A549 (cell line): ENCODE measurements at places on chromosomes 13 and 19. TPM values are rescaled to one million over a fixed set of nuclear protein-coding genes. Genes with fewer than 3 reads are reported as not detected.

DNA sequence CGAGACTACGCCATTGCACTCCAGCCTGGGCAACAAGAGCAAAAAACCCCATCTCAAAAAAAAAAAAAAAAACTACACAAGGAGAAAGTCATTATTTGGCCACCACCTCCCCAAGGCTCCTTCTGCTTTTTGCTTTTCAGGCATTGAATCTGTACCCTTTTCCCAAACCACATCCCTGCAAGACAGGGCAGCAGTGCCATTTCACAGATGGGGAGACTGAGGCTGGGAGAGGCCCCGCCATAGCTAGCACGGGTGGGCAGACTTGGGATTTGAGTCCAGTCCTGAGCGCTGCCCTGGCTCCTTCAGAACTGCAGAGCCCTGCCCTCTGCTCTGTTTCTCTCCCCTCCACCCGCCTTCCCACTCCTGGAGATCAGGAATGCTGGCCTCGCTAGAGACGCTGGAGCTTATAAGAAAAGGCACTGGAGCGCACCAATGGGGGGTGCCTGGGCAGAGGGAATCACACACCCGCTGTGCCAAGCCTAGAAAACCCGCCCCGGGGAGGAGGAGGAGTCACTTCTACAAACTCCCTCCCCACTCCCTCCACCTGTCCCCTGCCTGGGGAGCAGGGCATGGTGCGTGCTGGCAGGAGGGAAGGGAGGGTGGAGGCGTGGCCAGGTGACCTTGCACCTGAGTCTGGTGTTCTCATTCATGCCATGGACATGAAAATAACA lies 17.6 kb downstream of the TJP3 start:
- no peak for DNase-seq

Gene STARD13
- polyA plus RNA-seq, result 2.4 to 2.9 TPM (median 2.6 TPM) in 3 replicates

DNA sequence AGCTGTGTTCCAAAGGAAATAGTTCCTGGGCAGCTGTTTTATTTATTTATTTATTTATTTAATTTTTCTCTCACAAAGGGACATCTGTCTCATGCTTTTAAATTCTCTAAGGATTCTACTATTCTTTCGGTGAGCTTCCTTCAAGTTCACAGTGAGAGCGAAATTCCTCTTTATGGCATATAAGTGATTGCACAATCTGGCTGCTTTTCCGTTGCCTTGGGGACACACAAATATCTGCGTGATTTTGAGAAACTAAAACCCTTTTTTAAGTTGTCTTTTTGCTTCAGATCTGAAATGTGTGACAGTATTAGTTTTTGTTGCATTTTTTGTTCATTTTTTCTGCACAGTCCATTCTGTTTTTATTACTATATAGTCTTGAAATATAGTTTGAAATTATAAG lies 19.2 kb downstream of the ZNF486 start:
- DNase-seq, result no peak

Gene ZNF541
- not detected in 3 replicates for polyA plus RNA-seq

Gene PSG5
- polyA plus RNA-seq, result 0.35 to 0.39 TPM (median 0.36 TPM) in 3 replicates

Gene PROZ
- polyA plus RNA-seq, result not detected in 3 replicates
